CD4-positive, alpha-beta T cell treated with Interleukin-12 subunit alpha and Interleukin-12 subunit beta, for 1 hour (primary cell): ENCODE measurements at places on chromosomes 2 and 18.
A peak's percentile ranks its signal among the peaks of the same experiment; 100 is the strongest.

- DNase-seq: no peak
Measured at GRCh38 chr2:27211241-27211942, 449 bp upstream of the ATRAID start.

GRCh38 chr18:78742218-78742745 lies 237.3 kb upstream of the SALL3 start:
- DNase-seq: no peak

DNA sequence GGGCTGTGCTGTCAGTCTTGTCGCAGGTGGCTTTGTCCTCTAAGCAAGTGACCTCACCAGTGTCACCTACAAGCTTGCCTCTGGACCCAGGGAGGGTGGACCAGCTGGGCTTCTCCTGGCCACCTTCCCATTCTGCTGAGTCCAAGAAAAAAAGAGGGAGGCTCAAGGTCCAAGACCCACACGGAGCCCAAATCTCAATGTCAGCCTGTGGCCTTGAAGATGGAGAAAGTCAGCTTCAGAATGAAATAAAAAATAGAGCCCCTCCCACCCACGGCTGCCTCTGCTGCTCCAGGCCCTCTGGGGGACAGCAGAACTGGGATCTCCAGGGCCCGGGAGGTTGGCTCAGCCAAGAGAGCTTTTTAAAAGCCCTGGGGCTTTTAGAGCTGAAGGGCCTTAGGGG lies 145.9 kb downstream of the TNS1 start:
- no peak for DNase-seq

DNA sequence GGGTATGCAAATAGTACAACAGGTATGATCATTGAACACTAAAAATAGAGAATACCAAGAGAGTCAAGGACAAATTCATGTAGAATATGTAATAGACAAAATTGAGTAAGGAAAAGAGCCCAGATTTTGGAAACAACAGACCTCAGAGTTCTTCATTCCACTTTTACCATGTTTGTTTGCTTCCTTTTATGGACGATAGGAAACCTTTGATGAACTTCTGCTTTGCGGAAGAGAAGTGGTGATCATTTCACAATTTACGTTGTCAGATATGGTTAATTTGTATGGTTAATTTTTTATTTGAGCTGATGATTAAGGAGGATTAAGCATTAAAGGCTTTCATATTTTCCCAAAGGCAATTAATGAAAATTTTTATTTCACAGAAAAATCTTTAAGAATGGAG lies 16.3 kb downstream of the MARCHF7 start:
- DNase-seq: no peak

- peak; percentile 67 for DNase-seq
Measured at GRCh38 chr2:171086352-171087290, 74.1 kb downstream of the TLK1 start.

DNA sequence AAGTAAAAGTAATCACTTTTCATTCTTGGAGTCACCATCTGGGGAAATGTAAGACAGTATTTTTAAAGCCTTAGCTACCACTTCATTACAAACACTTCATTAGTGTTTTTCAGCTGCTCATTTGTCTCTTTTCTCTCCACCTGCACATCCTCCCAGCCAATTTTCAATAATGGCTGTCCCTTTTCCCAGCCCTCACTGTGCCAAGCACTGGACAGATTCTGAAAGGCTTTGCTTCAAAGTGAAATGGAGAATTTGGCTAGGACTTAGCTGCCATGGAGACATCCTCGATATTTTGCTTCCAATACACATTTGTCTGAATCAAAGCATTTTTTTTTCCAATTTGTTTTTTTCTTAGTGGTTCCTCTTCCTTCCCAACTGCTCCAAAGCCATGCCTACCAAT lies 272.4 kb upstream of the NRXN1 start:
- DNase-seq: no peak

DNA sequence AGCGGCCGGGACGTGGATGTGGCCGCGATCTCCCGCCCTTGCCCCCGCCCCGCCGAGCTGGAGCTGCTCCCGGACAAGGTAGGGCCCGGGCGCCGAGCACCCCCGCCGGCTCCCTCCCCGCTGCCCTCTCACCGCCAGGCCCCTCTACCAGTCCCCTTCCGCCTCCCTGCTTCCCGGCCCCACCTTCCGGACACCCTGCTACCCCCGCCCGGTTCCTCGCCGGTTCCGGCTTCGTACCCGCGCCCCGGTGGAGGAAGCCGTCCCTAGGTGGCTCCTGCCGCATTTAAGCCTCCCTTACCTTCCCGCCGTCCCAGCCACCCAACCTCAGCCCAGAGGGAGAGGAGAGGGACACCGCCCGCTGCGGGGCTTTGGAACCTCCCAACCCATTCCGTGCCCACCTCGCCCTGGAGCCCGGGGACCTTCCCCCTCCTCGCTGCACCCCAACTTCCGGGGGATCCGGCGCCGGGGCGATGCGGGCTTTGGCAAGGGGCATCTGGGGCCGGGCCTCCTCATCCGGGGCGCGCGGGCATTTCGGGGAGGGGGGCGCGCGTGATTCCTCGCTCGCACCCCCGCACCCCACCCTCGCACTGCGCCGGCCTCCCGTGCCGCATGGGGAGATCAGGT lies 475 bp downstream of the B3GNT2 start:
- peak; percentile 59 for DNase-seq

DNA sequence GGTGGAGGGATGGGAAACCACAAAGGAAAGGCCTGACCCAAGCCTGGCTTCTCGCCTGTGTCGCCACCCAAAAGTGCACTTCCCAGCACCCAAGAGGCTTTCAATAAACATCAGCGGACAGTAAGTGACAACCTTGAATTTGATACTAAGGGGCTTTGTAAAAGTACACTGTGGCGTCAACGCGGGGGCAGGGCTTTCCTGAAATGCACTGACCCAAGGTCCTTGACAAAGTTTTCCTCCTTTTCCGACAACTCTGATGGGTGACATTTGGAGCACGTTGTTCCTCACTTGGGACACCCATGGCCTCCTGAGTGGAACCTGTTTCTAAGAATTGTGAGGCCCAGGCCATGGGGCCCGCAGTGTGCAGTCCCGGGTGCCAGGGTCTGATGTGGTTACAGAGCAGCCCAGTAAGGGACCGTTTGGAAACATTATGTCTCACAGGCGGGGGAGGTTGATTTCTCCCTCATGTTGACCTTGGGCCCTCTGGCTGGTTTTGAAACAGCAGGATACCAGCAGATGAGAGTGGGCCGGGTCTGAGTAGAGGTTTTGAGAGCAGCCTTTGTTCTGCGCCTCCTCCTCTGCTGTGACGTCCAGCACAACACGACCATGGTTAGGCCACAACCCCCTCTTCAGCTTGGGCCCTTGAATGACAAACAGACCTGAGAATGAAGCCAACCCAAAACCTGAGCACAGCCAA lies 2.8 kb upstream of the ZBTB14 start:
- DNase-seq: no peak

GRCh38 chr18:44920441-44920840 lies 239.8 kb downstream of the SETBP1 start:
- no peak for DNase-seq

DNA sequence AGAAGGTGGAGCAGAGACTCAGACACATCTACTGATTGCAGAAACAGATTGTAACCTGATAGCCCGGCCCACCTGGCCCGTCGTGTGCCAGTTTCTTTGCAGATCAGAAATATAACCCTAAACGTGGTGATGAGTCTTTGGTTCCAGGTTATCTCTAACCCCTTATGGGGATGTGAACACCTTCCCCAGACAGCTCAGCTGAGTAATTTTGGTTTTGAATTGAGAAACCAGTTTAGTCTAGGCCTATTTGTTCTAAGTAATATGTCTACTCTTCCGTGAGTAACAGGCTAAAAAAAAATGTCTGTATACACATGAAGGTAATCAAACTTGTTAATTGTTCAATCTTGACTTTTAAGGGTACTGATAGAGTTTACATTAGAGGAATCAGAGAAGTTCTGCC lies 35.7 kb downstream of the RASGRP3 start:
- no peak for DNase-seq

GRCh38 chr2:85854166-85854509 lies 34.7 kb downstream of the ST3GAL5 start:
- peak; percentile 41 for DNase-seq

GRCh38 chr2:20108655-20109396 lies 57.4 kb upstream of the LAPTM4A start:
- DNase-seq: no peak

- peak; percentile 27 for DNase-seq
Measured at GRCh38 chr18:12658426-12659138, 675 bp upstream of the SPIRE1 start.

GRCh38 chr2:23934259-23934658 lies 6.0 kb upstream of the UBXN2A start:
- no peak for DNase-seq

DNA sequence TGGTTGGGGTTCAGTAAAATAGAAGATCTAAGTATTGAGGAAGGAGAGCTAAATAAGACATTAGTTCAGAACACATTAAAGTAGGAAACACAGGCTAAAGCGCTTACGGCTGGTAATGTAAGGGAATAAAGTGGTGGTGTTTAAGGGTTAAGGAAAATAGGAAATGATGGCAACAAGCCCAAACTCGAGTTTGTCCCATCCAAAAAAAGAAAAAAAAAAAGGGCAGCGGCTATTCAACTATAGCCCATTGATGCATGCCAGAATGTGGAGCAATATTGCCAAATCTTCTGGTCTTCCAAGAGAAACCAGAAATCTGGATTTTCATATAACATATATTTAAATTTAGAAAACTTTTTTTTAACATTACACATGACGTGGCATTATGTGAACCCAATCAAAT lies 161.0 kb downstream of the ARHGAP15 start:
- DNase-seq: no peak

GRCh38 chr2:217799563-217800432 lies 203.0 kb downstream of the TNS1 start:
- DNase-seq: no peak

GRCh38 chr2:31812051-31812798 lies 198.6 kb downstream of the MEMO1 start:
- peak; percentile 26 for DNase-seq

DNA sequence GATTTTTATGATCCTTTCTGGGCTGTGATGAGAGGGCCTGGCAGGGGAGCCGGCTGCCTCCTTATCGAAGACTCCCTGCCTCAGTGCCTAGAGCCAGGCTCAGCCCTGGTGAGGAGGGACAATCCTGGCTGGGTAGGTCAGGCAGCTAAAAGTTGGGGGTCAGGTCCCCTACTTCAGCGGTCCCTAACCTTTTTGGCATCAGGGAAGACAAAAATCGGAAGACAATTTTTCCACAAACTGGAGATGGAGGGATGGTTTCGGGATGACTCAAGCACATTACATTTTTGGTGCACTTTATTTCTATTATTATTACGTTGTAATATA lies 53.1 kb downstream of the HS1BP3 start:
- DNase-seq: no peak
